Thoracic aorta (tissue), 2 donors: ENCODE measurements at places on chromosomes 5 and 9. TPM values are rescaled to one million over a fixed set of nuclear protein-coding genes. Genes with fewer than 3 reads are reported as not detected.

DNA sequence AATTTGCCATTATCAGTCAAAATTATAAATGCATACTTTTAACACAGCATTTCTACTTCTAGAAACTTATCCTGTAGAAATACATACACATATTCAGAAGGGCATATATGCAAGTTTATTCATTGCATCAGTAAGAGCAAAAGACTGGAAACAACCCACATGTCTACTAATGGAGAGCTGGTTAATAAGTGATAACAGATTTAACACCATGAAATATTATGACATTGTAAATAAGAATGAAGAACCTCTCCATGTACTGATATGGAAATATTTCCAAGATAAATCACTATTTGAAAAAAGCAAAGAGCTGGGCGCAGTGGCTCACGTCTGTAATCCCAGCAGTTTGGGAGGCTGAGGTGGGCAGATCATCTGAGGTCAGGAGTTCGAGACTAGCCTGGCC, 54.5 kb downstream of the ELOVL7 start:
- DNase-seq = no peak

DNA sequence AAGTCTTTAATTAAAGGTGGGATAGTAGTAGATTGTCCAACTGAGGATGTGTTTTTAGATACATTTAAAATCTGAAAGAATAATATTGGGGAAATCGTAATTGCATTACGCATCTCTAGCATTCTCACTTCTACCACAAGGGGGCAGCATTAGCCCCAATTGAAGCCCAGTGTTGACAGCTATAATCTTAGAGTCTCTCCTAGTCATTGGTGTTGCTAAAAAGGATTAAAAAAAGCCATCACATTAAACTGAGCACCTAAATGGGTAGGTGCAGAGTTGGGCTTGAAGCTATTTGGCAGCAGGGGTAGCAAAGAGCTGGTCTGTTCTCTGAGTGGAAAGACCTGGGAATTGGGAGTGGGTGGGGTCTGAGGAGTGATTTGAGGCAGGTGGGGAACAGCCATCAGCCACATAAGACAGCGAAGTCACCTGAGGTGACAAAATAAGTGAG, 177.2 kb downstream of the OSTF1 start:
- DNase-seq = no peak

DNA sequence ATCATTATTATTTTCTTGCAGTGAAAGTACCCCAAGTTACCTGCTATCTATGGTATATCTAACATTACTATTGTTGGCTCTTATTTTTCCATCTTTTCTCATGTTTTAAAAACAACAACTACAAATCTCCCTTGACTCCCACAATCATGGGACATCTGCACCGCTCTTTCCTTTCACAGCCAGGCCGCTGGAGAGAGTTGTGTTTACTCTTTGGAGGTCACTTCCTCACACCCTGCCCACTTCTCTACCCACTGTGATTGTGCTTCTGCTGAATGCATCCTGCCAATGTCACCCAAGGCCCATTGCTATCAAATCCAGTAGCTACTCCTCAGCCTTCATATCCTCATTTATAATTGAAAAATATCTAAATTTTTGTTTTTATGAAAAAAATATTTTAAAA, 29.7 kb downstream of the SLC28A3 start:
- no peak for DNase-seq

- no peak for DNase-seq
Measured at GRCh38 chr9:114504341-114505186, 709 bp downstream of the WHRN start.

DNA sequence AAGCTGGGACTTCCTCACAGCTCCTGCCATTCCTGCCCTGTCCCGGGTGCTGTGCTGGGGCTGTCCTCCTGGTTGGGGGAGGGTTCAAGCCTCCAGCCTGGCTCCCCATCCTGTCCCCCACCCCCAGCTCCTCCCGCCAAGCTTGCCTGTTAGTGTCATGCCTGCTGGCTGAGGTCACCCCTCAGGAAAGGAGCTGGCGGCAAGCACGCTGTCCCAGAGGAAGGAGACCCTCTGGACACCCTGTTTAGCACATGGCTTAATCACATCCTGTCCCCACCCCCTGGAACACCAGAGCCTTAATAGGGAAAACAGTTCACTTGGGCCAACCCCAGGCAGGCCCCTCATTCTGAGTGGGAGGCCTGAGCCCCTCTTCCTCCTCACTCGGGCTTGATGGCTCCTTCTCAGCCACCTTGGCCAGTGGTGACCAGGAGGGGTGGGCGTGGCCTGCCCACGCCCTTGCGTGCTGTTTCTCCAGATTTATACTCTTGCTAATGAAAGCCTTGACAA, 9.2 kb upstream of the PHYHD1 start:
- peak; percentile 79 for DNase-seq

GRCh38 chr5:1380910-1381309, 36.0 kb upstream of the CLPTM1L start:
- no peak for DNase-seq

AK1 gene
- total RNA-seq = 77.7 TPM
